CD4-positive, alpha-beta T cell (primary cell): ENCODE measurements at places on chromosomes 7 and 10.

DNA sequence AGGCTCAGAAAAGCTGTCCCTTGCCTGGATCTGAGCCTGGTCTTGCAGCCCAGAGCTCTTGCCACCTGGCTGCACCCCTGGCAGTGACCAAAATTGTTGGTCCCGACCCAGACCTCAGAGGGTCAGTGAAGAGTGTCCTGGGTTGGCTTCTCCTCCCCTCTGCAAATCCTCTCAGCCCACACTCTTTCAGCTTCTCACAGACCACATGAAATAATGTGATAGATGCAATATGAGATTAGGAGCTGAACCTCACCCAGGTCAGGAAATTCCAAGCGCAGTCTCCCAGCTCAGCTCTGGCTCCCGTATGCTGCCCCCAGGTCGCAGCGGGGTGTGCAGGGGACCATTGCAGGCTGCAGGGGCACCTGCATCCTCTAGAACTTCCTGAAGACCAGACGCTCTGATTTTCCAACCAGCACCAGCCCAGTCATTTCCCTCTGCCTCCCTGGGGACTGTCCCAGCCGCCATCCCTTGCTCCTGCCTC lies 19.6 kb upstream of the RET start:
- H3K36me3 ChIP-seq, result no peaks in the 10 kb centered on the region
- no peaks in the 10 kb centered on the region for H3K4me1 ChIP-seq
- no peak overlapping the region for H3K27ac ChIP-seq
- peaks cover 2% of the 10 kb centered on the region for H3K27me3 ChIP-seq

DNA sequence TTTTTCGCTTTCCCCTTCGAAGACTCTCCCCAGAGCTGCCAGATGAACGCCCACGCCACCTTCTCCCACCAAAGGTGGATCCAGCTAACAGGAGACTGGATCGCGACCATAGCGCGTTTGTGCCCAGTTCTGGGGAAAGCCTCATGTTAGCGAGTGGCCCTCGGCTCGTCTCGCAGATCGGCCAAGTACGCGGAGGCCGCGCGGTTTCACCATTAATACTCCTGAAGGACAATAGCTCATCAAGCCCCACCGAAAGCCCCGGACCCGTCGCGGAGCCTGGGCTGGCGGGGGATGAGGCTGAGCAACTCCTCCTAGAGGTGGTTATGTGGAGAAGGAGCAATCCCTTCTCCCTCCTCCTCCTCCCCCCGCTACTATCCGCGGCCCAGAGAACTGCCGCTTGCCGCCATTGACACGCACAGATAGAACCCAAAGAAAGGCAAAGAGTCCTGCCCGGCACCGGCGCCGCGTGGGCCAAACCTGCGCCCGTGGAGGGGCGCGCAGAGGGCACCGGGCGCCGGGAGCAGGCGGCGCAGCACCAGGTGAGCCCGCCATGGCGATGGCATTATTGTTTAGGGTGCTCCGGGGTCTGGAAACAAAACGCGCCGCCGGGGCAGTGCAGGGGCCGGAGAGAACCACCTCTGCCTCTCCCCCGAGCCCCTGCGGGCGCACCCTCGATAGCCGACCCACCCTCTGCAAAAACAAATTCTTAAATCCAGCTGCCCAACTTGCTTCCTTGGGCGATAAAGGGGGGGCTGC lies at the start of gene MACROH2A2:
Gene MACROH2A2, plus strand, starts transcription at position 385 of the 756 bp plus-strand sequence. CDS start 22,813 bp downstream, outside the sequence.
- DNase-seq, result peak; percentile 10
- no peaks in the 10 kb centered on the region for H3K36me3 ChIP-seq
- no peak within 1 kb of the TSS for H3K27ac ChIP-seq

- no peak for DNase-seq
- H3K36me3 ChIP-seq, result no peaks in the 10 kb centered on the region
- peaks cover 2% of the 10 kb centered on the region for H3K27me3 ChIP-seq
Measured at GRCh38 chr10:29314726-29315125, 25.9 kb downstream of the LYZL1 start.

- H3K4me3 ChIP-seq, result no peak overlapping the region
- H3K4me1 ChIP-seq, result no peaks in the 10 kb centered on the region
- DNase-seq, result no peak
- H3K27ac ChIP-seq, result no peak overlapping the region
- no peaks in the 10 kb centered on the region for H3K36me3 ChIP-seq
Measured at GRCh38 chr7:116630932-116631671, 40.9 kb upstream of the MET start.

- no peaks in the 10 kb centered on the region for H3K36me3 ChIP-seq
- peaks cover 8% of the 10 kb centered on the region for H3K4me1 ChIP-seq
- no peak overlapping the region for H3K27ac ChIP-seq
- DNase-seq, result no peak
Measured at GRCh38 chr7:135801045-135801693, 52.6 kb upstream of the FAM180A start.

GRCh38 chr7:23135755-23136154 lies 30.2 kb downstream of the KLHL7 start:
- H3K4me1 ChIP-seq, result no peaks in the 10 kb centered on the region
- no peaks in the 10 kb centered on the region for H3K27me3 ChIP-seq
- H3K4me3 ChIP-seq, result no peak overlapping the region
- H3K36me3 ChIP-seq, result no peaks in the 10 kb centered on the region
- H3K27ac ChIP-seq, result no peak overlapping the region

- no peaks in the 10 kb centered on the region for H3K27me3 ChIP-seq
- no peaks in the 10 kb centered on the region for H3K36me3 ChIP-seq
- H3K4me3 ChIP-seq, result peak overlapping the region; percentile 88
- peak overlapping the region; percentile 96 for H3K27ac ChIP-seq
- peaks cover 23% of the 10 kb centered on the region for H3K4me1 ChIP-seq
Measured at GRCh38 chr10:101693978-101694673, 844 bp downstream of the FBXW4 start.

GRCh38 chr10:77252380-77253146 lies 385.0 kb downstream of the KCNMA1 start:
- no peaks in the 10 kb centered on the region for H3K4me1 ChIP-seq
- H3K27me3 ChIP-seq, result no peaks in the 10 kb centered on the region
- H3K4me3 ChIP-seq, result no peak overlapping the region
- H3K27ac ChIP-seq, result no peak overlapping the region
- DNase-seq, result no peak

DNA sequence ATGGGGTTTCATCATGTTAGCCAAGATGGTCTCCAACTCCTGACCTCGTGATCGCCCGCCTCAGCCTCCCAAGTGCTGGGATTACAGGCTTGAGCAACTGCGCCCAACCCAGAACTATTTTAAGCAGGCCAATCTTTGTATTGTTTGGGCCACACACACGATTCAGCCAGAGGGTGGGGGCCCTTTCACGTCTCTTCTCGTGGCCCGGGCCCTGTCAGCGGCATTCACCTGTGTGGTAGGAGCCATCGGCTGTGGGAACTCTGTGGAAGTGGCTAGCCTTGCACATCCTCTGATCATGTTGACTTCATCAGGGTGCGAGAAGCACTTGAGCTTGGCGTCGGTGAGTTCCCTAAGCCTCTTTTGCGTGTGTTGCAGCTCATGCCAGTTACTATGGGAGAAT lies 16.9 kb downstream of the SUN1 start:
- H3K27me3 ChIP-seq, result no peaks in the 10 kb centered on the region
- no peak for DNase-seq
- no peaks in the 10 kb centered on the region for H3K4me1 ChIP-seq
- no peak overlapping the region for H3K4me3 ChIP-seq
- peaks cover 70% of the 10 kb centered on the region for H3K36me3 ChIP-seq

DNA sequence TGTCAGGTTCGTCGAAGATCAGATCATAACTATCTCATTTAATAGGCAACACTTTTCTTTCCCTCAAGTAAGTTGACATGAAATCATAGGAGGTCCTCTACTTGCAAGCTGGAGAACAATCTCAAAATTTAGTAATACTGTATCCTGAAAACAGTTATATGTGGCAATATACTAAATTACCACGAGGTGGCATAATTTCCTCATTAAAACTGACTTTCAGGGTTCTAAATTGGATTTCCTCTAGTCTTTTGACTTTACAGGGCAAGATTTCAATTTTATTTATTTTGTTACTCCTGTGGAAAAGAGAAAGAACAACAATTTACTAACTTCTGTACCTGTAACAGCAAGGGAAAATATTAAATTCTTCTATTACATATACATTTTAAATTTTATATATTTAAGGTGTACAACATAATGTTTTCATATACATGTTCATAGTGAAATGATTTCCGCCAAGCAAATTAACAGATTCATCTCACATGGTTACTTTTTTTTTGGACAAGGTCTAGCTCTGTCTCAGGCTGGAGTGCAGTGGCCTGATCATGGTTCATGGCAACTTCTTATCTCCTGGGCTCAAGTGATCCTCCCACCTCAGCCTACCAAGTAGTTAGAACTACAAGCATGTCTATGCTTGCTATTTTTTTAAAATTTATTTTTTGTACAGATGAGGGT lies 53.4 kb upstream of the CYP2C18 start:
- H3K27me3 ChIP-seq, result no peaks in the 10 kb centered on the region
- no peaks in the 10 kb centered on the region for H3K4me1 ChIP-seq
- H3K4me3 ChIP-seq, result no peak overlapping the region
- H3K27ac ChIP-seq, result no peak overlapping the region
- no peak for DNase-seq
- no peaks in the 10 kb centered on the region for H3K36me3 ChIP-seq

DNA sequence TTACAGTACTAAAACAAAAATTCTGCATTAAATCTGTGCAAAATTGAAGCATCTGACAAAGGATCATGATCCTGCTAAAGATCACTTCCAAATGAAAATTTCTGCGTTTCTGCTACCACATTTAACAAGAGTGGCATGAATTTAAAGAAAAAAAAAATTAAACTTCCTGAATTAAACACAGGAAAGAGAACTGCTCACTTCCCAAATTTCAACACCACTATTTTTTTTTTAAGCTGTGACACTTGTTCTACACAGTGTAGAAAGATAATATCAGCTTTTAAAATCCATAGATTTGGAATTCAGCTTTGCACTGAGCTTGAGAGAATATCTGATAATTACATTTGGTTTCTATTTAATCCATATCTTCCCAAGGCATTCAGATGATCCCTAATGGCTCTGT lies 73.6 kb downstream of the EPC1 start:
- no peak overlapping the region for H3K27ac ChIP-seq
- H3K4me1 ChIP-seq, result no peaks in the 10 kb centered on the region
- DNase-seq, result no peak
- H3K27me3 ChIP-seq, result no peaks in the 10 kb centered on the region

DNA sequence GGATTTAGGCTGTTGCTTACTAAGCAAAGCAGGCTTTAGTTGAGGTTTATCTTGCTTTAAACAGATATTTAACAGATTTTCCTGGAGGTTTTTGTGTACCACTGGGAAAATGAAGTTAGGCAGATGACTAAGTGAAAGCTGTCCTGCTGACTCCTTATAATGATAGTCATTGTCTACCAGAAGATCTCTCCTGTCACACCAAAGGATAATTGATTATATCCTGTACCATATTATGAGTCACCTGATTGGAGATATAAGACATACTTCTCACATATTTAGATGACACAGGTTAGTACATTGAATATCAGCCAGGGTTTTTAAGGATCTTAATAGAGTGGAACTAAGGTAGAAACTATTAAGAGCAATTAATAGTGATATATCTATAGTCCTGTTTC lies 68.4 kb downstream of the PTEN start:
- no peak overlapping the region for H3K27ac ChIP-seq
- DNase-seq, result no peak
- no peak overlapping the region for H3K4me3 ChIP-seq
- H3K27me3 ChIP-seq, result no peaks in the 10 kb centered on the region

- DNase-seq, result no peak
- H3K4me1 ChIP-seq, result no peaks in the 10 kb centered on the region
- no peak overlapping the region for H3K4me3 ChIP-seq
Measured at GRCh38 chr7:93015101-93015778, 102.5 kb downstream of the SAMD9 start.
